Osteoblast (primary cell): ENCODE measurements at places on chromosomes 7 and 10. TPM values are rescaled to one million over a fixed set of nuclear protein-coding genes. Genes with fewer than 3 reads are reported as not detected.

DNA sequence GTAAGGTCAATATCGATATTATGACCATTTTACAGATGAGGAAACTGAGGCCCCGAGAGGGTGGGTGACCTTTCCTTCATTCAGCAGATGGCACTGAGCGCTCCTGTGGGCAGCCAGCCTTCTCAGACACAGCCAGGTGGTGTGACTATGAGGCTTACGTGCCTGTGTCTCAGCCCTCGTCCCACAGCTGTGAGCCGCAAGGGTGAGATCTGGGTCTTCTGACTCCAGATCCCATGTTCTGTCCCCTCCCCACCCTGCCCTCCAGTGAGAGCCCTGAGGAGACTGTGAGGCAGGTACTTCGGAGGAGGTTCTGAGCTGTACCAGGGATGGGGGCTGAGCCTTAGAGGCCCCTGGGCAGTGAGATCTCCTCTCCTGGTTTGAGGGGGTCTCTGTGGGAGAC is 613.8 kb upstream of the FOXK1 start:
- DNase-seq = no peak

DYDC2 gene
- total RNA-seq = not detected in 2 replicates

GRCh38 chr7:71325151-71325550 is 193.2 kb downstream of the GALNT17 start:
- no peak for DNase-seq

DNA sequence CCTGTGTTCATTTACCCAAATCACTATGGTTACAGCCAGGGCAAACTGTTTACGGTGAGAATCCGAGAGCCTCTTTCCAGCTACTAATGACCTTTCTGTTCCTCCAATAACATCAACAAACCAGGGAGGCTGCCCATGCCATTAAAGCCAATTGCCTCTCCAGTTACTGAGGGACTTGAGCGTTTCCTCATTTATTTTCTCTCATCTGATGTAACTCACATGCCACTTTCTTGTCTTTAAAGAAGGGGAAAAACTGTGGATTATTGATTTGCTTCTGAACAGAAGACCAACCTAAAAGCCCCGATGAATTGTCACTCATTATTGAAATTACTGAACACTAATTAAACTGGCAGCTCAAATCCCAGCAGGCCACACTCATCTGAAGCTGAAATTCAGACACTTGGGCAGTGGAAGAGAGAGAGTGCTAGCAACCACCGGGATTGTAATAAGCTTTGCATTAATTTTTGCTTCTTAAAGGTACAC is 595.8 kb upstream of the MKI67 start:
- DNase-seq = no peak

DNA sequence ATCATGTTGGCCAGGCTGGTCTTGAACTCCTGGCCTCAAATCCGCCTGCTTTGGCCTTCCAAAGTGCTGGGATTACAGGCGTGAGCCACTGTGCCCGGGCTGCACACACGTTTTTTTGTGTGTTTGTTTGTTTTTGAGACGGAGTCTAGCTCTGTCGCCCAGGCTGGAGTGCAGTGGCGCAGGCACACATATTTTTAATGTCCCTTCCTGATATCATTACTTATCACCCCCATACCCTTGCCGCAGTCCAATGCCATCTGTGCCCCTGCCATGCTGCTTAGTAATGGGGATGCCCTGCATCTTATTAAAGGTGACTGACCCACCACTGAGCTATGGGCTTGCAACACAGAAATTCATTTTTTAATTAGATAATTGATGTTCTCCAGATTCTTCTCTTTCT is 180.7 kb downstream of the TEX36 start:
- DNase-seq = no peak

DNA sequence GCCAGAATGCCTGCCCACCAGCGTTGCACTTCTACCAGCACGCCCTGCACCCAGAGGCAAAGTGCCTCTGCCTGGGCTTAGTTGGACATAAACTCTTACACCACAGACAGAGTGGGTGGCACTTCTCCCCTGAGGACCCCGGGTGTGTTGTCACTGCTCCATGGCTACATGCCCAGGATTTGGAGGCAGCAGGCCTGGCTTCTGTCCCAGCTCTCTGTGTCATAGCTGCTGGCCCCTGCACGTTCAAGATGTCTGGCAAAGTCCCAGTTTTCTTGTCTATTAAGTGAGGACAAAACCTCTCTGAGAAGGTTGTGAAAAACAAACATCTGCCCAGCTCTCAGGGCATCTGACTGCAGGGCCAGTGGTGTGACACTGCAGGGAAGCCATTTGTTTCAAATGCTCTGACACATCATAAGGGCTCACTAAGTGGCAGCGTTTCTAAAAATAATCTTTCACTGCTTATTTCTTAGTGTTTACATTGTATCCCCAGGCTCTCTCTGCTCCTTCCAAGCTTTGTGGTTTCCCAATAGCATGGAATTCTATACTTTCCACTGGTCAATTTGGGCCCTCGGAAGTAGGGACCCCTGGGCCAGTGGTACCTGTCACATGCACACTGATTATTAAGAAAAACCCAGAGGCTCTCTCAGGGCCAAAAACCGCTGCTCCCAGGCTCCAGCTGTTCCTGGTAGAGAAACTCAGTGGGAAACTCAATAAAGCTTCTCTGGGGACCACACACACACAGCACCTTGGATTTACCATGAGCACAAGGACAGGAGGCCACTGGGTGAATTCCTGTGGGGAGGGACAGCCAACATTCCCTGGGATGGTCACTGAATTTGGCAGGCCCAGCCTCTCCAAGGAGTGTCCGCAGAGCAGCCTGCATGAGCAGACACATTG is 86.2 kb upstream of the ANLN start:
- DNase-seq = peak; percentile 94

C10orf53 gene
- not detected in 2 replicates for total RNA-seq

- no peak for DNase-seq
Measured at GRCh38 chr7:25311346-25311745, 83.1 kb upstream of the NPVF start.

DNA sequence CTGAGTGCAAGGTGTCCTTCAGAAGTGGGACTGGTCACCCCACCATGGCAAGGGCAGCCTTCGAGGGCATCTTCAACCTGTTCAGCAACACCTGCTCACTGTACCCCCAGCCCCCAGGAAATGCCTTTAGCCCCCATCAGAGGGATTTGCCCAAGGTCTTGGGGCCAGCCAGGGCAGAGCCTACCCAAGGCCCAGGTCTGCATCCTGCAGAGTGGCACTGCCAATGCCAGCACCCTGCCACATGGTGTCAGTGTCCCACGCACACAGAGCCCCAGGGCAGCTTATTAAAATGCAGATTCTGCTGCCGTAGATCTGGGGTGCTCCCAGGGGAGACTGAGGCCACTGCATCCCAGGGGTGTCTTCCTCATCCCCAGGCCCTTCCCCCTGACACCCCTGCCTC is 106.2 kb upstream of the KCTD7 start:
- peak; percentile 66 for DNase-seq

DNA sequence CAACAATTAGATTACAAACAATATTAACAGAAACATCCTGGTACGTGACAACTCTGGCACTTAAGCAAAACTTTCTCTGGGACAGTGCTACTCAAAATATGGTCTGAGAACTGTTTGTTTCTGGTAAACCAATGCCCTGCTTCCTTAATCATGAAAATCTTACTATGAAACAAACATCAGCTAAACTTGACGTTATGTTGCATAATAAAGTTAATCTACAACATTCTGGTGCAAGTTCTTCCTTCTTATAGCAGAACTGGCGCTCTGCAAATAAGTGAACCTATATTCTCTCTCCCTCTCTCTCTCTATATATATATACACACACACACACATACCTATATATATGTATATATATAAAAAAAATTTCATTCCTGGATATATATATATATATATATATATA is 7.8 kb downstream of the C7orf33 start:
- DNase-seq = no peak

DNA sequence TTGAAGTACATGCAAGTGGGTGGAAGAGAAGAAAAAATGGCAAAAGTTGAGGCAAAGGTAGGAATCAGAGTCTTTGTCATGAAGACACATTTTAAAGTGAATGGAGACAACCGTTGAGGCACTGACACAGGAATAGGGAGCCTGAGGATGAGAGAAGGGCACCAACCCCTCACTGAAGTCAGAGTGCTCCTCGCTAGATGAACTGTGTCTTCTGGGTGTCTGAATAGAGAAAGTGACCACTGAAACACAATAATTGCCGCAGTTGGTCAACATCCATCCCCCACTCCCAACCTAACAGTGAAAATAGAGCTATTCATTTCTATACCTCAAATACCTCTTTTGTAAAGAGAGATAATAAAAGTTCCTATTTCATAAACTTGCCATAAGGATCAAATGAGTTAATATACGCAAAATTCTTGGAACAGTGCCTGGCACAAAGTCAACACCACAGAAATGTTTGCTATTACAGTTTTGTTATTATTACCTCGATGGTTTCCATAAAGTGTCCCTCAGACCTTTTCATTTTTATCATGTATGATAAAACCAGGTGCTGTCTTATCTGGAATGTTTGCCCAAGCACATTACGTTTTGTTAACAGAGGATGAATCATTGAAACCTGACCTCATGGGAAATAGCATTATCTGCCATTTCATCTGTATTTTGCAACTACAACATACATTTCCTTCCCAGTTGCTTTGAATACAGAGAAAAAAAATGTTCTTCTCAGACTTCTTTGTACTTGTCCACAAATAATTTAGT is 61.8 kb upstream of the SP4 start:
- DNase-seq = no peak

- no peak for DNase-seq
Measured at GRCh38 chr7:87912121-87912520, 21.9 kb upstream of the ADAM22 start.

- no peak for DNase-seq
Measured at GRCh38 chr7:43015301-43015700, 83.1 kb downstream of the MRPL32 start.

- DNase-seq = no peak
Measured at GRCh38 chr7:117619681-117620080, 139.9 kb downstream of the CFTR start.

- DNase-seq = peak; percentile 32
Measured at GRCh38 chr10:18214691-18215563, 74.7 kb downstream of the CACNB2 start.

GRCh38 chr7:116731023-116731395 is 59.0 kb downstream of the MET start:
- no peak for DNase-seq

CDNF gene
- 1.8 TPM in 2 replicates for total RNA-seq

CCL26 gene
- total RNA-seq = 1.1 and 1.5 TPM in 2 replicates

TRIL gene
- total RNA-seq = 0.29 and 0.36 TPM in 2 replicates

GRCh38 chr10:44197646-44198045 is 187.3 kb downstream of the CXCL12 start:
- DNase-seq = no peak

TNS3 gene
- 67.3 and 88.1 TPM in 2 replicates for total RNA-seq

- DNase-seq = peak; percentile 93
Measured at GRCh38 chr10:69807122-69807521, 5.4 kb downstream of the COL13A1 start.

DNA sequence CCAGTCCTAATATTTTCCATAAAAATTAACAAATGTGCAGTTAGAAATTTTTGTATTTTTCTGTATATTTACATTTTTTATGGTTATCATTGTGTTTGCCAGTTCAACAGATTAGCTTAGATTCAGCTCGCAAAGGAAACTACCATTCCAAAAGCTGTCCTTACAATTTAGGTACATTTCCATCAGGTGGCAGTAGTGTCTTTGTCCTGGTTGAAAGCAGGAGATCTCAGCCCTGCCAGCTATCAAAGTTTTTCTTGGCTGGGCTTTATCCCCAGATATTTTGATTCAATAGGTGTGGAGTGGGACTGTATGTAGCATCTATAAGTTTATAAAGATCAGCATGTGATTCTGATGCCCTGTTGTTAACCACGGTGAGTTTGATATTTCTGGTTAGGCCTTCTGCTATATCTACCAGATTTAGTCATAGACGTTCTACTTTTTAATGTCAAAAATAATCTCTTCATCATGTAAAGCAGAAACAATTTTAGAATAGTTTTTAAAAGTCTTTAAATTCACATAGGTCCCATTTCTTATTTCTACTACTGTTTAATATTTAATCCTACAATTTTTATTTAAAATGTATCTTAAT is 15.5 kb upstream of the ICA1 start:
- DNase-seq = no peak

SORCS3 gene
- total RNA-seq = not detected in 2 replicates

DNA sequence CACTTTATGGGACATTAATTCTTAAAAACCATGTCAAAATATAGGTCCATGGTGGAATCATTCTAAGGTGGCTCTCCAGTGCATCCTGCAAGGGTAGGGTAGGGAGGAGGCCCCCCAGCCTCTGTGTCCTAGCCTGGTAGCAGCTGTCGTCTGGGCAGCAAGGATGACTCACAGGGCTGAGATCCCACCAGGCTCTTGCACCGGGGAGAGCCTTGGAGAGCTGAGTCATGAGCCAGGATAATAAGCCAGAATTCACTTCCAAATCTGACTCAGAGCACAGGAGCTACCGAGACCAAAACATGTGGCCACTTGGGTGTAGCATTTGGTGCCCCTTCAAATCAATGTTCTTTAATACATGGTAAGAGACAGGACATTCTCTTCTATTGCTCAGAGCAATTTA is 298.5 kb downstream of the NEBL start:
- DNase-seq = peak; percentile 45

GRCh38 chr10:22246680-22247391 is 29.0 kb upstream of the EBLN1 start:
- DNase-seq = peak; percentile 74

DNA sequence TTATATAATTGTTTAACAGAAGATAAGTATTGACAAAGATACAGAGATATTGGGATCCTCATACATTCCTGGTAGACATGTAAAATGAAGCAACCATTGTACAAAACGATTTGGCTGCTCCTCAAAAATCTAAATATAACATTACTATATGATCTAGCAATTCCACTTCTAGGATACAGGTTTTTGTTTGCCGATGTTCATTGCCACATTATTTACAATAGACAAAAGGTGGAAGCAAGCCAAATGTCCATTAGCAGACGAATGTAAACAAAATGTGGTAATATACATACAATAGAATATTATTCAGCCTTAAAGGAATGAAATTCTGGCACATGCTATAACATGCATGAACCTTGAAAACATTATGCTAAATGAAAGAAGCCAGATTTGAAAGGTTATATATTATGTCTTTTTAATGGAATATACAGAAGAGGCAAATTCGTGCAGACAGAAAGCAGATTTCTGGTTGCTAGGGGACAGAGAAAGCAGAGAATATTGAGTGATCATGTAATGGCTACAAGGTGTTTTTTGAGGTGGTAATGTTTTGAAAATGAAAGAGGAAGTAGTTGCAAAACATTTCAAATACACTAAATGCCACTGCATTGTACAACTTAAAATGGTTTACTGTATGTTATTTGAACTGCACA is 44.9 kb downstream of the POLR1F start:
- DNase-seq = no peak

RBP3 gene
- not detected in 2 replicates for total RNA-seq

CALML5 gene
- total RNA-seq = not detected in 2 replicates

DNA sequence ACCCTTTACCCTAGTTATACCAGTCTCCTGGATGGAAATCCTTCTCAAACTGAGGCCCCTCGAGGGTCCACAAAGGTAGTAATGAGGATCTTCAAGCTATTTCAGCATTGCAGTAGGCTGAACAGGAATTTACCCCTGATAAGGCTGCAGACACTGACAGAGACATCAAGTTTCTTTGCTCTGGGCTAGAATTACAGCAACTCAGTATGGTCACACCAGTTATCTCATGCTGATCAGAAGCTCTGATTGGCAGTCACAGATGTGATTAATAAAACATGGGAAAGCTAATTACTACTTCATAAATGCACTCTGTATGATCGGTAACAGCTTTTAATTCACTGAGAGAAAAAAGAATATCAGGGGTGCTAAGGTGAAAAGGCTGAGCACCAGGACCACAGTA is 30.6 kb downstream of the FAM204A start:
- DNase-seq = no peak

FEZF1 gene
- not detected in 2 replicates for total RNA-seq

PMS2 gene
- 22.4 and 23.5 TPM in 2 replicates for total RNA-seq

GRCh38 chr10:122178655-122179054 is 92.4 kb upstream of the BTBD16 start:
- no peak for DNase-seq

MACROH2A2 gene
- total RNA-seq = 11.5 and 13.8 TPM in 2 replicates

MNX1 gene
- not detected in 2 replicates for total RNA-seq
